ENCODE measurements at places on chromosomes 4 and X. TPM values are rescaled to one million over a fixed set of nuclear protein-coding genes. Genes with fewer than 3 reads are reported as not detected.

DNA sequence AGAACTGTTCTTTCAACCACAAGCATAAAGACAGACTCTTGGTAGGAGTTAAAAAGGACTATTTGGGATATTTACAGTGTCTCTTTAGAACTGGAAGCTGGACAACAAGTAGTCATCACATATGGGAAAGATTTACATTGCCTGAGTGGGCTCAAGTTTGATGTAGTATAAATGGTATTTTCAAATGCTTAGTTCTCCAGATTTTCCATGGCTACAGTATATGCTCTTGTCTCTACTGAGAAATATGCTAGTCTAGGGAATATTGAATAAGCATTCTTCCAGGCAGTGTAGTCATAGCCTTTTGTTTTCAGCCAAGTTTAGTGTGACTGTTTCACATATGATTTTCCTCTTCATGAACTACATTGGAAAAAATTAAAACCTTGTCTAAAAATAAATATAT lies 315.6 kb downstream of the ARHGAP24 start:
- H3K4me3 ChIP-seq, result no peak overlapping the region
- peaks cover 94% of the 10 kb centered on the region for H3K4me1 ChIP-seq
- no peaks in the 10 kb centered on the region for H3K27me3 ChIP-seq
- DNase-seq, result peak; percentile 44
- peak overlapping the region; percentile 38 for H3K27ac ChIP-seq

DNA sequence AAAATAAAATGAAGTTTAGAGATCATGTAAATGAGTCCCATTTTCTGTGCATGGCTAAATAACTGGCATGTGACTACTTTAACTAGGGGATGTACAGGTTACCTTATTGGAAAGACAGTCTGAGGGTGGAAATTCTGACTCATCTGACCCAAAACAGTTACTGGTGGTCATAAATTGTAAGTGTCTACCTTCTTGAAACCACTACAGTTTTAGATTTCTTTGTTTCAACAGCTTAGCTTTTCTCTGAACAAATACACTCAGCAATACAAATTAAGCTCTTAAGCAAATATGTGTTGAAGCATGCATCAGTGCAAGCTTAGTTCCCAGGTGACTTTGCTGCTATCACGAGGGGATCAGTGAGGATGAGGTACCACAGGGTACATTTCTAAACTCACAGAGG lies 60.7 kb upstream of the PGM2 start:
- H3K36me3 ChIP-seq, result no peaks in the 10 kb centered on the region
- peaks cover 16% of the 10 kb centered on the region for H3K27me3 ChIP-seq
- H3K27ac ChIP-seq, result no peak overlapping the region

DNA sequence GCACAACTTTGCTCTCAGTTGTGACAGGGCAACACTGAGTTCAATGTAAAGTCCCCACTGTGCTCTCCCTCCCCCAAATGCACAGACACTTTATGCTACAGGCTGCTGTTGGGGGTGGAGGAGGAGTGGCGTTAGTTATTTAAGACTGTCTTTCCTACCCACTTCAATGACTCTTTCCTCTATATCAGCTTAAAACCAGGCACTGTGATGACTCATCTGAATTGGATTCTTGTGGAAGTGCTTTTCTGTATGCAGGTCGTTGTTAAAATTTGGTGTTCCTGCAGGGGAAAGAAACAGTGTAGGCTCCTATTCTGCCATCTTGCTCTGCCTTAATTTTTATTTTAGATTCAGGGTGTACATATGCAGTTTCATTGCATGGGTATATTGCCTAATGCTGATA lies 1157.2 kb upstream of the ADGRL3 start:
- H3K27ac ChIP-seq, result no peak overlapping the region
- H3K4me3 ChIP-seq, result no peak overlapping the region
- DNase-seq, result no peak
- H3K4me1 ChIP-seq, result no peaks in the 10 kb centered on the region

DNA sequence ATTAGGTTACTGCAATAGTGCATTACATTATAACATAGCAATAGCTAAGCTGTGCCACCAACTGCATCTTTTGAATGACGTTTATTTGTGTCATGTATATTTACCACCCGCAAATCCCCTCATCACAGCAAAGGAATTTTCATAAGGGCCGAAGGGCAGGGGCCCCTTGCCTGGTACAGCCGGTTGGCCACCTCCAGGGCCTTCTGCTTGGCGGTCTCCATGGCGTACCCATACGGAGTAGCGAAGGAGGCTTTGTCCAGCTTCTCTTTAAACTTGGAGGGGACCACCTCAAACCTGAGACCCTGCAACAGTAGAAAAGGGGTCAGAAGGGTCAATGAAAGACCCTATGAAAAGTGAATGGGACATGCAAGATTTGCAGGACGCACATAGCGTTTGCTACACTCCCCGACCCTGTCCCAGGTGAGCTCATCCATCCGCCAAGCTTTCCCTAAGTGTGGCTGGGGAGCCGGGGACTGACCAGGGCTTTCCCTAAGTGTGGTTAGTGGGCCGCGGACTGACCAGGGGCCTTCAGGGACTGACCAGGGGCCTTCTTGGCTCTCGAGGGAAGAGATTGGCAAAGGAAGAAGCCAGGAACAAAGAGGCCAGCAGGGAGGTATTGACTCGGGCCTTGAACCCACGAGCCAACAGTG lies 10.6 kb downstream of the ASMTL start:
- H3K4me1 ChIP-seq, result no peaks in the 10 kb centered on the region
- H3K36me3 ChIP-seq, result peaks cover 1% of the 10 kb centered on the region
- no peak for DNase-seq
- H3K27me3 ChIP-seq, result no peaks in the 10 kb centered on the region

DNA sequence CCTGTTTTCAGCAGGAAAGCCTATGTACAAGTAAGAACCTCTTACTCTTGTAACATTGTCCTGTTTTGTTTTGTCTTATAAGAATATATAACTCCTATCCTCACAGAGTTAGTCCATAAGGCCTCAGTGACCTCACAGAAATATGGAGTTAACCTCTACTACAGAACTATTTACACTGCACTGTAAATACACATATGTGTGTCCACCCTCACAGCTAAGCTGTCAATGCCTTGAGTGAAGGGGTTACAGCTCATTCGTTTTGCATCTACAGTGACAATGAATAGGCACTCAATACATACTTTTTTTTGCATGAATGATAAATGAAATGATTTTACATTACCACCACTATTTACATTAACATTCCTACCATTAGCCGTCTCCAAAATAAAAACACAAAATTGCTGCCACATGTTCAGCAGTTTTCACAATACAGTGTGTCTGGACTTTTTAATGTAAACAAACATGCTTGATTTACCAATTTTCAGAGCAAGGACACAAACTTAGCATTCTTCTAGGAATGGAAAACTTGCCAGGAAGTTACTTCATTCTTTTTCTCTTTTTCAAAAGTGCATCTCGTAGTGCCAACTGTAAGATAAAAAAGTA lies 9.5 kb upstream of the NAAA start:
- no peaks in the 10 kb centered on the region for H3K4me1 ChIP-seq
- no peaks in the 10 kb centered on the region for H3K27me3 ChIP-seq
- H3K36me3 ChIP-seq, result peaks cover 6% of the 10 kb centered on the region
- no peak overlapping the region for H3K27ac ChIP-seq

C4orf50 gene
- total RNA-seq, result not detected

SLC38A5 gene
- 25.1 TPM for total RNA-seq

ZMYM3 gene
- total RNA-seq, result 33.1 TPM

ZNF518B gene
- total RNA-seq, result 28.3 TPM

All from endothelial cell of umbilical vein (primary cell).